ENCODE measurements at places on chromosomes 16 and 17. TPM values are rescaled to one million over a fixed set of nuclear protein-coding genes. Genes with fewer than 3 reads are reported as not detected.

TSPAN10 gene
- polyA plus RNA-seq, result 0.56 TPM

CDR2L gene
- polyA plus RNA-seq, result 3.6 TPM

NPIPB6 gene
- 0.21 TPM for polyA plus RNA-seq

HOXB9 gene
- not detected for polyA plus RNA-seq

TOM1L1 gene
- polyA plus RNA-seq, result 22.9 TPM

MYLK3 gene
- polyA plus RNA-seq, result 0.08 TPM

SLC7A6OS gene
- 4.4 TPM for polyA plus RNA-seq

CSF3 gene
- polyA plus RNA-seq, result 0.26 TPM

KRTAP2-2 gene
- not detected for polyA plus RNA-seq

ITGAD gene
- 0.02 TPM for polyA plus RNA-seq

C1QTNF8 gene
- not detected for polyA plus RNA-seq

TEKT5 gene
- 0.22 TPM for polyA plus RNA-seq

TBKBP1 gene
- polyA plus RNA-seq, result 9.2 TPM

ARSG gene
- 2.8 TPM for polyA plus RNA-seq

MAF gene
- 11.0 TPM for polyA plus RNA-seq

GP2 gene
- polyA plus RNA-seq, result 0.31 TPM

HSD3B7 gene
- polyA plus RNA-seq, result 6.6 TPM

RNF43 gene
- 5.7 TPM for polyA plus RNA-seq

USP7 gene
- 34.6 TPM for polyA plus RNA-seq

GH2 gene
- not detected for polyA plus RNA-seq

ARHGAP44 gene
- polyA plus RNA-seq, result 0.96 TPM

MYH13 gene
- 0.08 TPM for polyA plus RNA-seq

SPATA20 gene
- 26.7 TPM for polyA plus RNA-seq
